ENCODE measurements at places on chromosomes 4 and X. TPM values are rescaled to one million over a fixed set of nuclear protein-coding genes. Genes with fewer than 3 reads are reported as not detected.

DNA sequence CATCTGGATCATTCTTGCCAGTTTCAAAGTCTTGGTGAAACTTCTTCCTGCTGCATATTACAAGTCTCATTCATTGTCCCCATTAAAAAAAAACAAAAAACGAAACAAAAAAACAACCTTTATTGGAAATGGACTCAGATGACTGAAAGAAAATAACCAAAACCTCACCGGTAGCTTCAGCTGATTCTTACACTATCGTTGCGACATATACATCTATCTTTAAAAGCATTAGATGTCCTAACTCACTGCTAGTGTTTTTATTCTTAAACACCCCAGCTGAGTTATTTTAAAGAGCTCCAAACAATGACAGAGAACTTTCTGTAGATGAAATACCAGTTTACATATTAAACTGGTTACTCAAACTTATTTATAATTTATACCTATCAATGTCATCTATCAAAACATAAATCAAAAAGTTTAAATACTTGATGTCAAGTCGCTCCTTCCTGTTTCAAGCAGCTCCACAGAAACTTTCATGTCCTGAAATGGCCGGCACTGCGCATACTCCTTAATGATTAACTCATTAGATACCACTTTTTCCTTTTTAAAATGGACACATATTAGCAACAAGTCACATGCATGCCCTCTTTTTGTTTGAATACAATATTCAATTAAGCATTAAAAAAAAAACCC, 87.2 kb downstream of the HPRT1 start:
- DNase-seq: no peak

DNA sequence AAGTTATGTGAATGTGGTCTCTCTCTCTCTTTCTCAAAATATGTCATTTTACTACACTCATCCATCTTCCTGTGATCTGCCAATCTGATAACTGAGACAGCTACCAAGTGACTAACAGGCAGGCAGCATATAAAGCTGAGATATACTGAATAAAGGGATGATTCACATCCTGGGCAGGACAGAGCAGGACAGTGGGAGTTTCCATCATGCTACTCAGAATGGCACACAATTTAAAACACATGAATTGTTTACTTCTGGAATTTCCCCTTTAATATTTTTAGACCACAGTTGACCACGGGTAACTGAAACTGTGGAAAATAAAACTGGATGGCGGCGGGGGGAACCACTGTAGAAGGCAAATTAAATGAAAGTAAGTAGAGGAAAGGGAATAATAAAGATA, 58.6 kb upstream of the DCTD start:
- no peak for DNase-seq

GRCh38 chr4:27270435-27270834, 409.8 kb downstream of the STIM2 start:
- no peak for DNase-seq

GRCh38 chrX:153845842-153846241, 15.5 kb upstream of the PDZD4 start:
- no peak for DNase-seq

DNA sequence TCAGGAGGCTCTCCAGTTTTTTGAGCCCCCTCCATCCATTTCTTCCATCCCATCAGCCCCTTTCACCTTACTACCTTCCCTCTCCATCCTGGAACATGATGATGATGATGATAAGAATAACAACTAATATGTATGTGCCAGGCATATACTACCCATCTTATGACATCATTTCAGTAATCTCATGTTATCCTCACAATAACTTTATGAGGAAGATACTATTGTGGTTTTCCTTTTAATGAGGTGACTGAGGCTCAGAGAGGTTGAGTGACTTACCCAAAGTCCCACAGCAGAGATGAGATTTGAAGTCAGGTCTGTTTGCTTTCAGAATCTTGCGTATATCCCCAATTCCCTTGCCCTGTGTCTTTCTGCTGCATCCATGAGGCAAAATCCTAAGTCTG, 55.1 kb downstream of the RTL9 start:
- no peak for DNase-seq

- no peak for DNase-seq
These were observed 239.3 kb downstream of the C4orf33 start for GRCh38 chr4:129335276-129335675.

The PAGE1 gene
- total RNA-seq: not detected

- no peak for DNase-seq
These were observed 99.9 kb upstream of the KLHL13 start for GRCh38 chrX:118216509-118216908.

The ZNF674 gene
- 2.1 TPM for total RNA-seq

The NWD2 gene
- total RNA-seq: 29.0 TPM

- DNase-seq: no peak
These were observed 18.8 kb downstream of the BMP3 start for GRCh38 chr4:81049330-81049729.

GRCh38 chrX:46573892-46574773, 568 bp downstream of the CHST7 start:
- no peak for DNase-seq

The DUSP21 gene
- total RNA-seq: not detected

Data from mesenteric fat pad (tissue), 1 donor.